Stimulated activated CD4-positive, alpha-beta T cell treated with anti-CD3 and anti-CD28 coated beads, Interleukin-1b, Interleukin-23, amount 100 ng/mL, for 4 hours (primary cell): ENCODE measurements at places on chromosomes 3 and 15.

DNA sequence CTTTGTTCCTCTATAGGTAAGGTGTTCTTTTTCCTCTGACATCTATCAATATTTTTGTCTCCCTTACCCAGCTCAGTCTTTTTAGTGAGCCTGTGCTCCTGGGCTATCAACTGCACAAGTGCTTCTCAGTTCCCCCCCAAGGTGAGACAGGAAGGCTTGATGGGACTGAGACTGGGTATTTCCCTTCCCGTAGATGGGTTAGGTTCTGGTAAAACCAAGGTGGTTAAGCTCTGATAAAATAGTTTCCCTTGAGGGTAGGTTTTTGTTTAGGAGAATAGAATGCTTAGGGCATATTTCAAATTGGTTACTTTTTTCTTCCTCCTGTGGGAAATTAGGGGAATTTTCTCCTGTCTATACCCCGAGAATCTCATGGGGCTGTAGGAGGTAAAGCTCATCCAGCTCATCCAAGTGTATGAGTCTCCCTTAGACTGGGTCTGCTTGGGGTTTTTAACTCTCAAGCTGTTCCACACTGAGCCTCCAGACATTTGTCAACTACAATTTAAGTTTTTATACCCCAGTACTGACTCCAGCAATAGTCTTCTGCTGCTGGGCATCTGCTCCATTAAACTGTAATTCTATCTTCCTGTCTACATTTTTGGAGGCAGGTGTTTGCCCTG lies 44.9 kb downstream of the OXSR1 start:
- no peak for DNase-seq

DNA sequence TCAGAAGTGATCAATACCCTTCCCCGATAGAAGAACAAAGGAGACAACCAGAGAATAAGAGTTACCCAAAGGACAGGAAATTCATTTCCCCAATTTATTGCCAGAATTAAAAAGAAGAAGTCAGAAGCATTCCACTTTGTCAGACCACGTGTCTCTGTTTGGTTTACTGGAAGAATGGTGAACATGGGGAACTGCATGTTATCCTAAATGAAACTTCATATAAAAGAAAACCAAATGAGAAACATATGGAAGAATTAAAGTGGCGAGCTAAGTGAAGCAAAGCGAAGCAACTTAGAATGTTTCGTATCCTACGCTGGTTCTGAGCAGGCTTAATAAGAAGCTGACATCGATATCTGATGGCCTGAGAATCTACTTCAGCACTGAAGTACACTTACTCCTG lies 190.7 kb downstream of the MAGI1 start:
- no peak for DNase-seq

GRCh38 chr15:98778263-98778959 lies 130.1 kb downstream of the IGF1R start:
- no peak for DNase-seq

GRCh38 chr3:1664266-1664665 lies 434.4 kb upstream of the CNTN4 start:
- DNase-seq, result no peak

DNA sequence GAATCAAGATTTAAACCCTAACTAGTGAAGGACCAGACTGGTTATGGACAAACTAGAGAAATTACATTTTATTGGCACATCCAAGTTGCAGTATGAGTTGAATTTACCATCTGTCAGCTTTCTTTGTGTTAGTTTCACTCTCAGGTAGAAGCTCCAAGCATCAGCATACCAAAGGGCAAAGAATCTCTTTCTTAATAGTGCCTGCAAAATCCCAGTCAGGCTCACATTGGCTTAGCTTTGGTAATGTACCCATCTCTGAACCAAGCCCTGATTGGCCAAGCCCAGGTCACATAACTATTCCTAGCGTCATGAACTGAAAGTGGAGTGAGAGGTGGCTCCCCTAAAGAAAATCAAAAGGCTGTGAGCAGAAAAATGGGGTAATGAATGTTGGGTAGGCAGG lies 66.9 kb downstream of the CCNL1 start:
- DNase-seq, result no peak

DNA sequence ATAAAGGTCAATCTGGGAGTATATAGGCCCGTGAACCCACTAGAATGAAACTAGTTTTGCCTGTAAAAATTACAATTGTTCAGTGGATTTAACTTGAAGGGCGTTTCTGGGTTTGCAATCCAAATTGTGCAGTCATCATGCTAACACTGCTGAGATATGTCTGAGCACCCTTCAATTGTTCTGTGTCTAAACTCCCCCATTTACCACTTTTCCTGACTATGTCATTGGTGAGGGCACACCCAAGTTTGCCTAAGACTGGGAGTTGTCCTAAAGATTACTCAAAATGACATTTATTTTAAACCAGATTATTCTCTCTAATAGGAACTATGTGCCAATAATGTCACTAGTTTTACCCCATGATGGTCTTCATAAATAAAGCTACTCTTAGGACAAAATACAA lies 54.6 kb downstream of the EMC4 start:
- DNase-seq, result no peak

DNA sequence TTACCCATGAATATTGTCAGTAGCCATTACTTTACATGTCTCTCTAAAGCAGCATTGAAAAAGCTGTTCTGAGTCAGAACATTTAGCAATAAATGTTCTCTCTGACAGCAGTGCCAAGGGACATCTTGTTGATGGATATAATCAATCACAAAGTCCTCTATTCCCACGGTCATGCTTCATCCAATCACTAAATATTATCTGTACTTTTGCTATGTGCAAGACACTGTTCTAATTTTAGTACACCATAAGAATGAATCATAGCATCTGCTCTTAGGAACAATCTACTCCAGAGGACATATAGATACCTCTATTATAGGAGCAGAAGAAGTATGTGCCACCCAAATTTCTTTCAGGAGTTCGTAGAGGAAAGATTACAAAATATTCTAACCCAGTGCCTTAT lies 142.5 kb upstream of the MBNL1 start:
- no peak for DNase-seq

DNA sequence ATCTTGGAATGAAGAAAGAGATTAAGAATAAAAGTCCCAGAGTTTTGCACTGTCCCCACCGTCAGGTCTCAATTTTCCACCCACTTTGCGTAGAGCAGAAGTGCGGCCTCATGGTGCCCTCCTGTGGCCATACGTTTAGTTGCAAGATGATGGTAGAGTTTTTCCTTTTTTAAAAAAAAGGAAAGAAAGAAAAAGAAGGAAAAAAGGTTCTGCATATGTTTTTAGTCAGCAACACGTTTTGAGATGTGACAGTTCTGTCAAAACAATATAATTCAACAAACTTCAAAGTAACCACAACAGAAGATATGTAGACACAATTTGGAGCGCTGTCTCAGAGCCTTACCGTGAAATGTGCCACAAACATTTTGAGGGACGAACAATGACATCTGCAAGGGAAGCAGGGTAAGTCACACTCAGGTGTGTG lies 24.6 kb downstream of the EBLN2 start:
- DNase-seq, result peak; percentile 30

DNA sequence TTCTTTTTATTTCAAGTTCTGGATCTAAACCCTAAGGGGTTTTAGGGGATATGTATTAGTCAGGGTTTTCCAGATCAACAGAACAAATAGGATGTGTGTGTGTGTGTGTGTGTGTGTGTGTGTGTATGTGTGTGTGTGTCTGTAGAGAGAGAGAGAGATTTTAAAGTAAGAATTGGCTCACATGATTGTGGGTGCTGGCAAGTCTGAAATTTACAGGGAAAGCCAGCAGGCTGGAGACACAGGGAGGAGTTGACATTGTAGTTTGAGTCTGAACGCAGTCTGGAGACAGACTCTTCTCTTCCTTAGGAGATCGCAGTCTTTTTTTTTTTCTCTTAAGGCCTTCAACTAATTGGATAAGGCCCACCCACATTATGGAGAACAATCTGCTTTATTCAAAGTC lies 428.8 kb upstream of the TBL1XR1 start:
- DNase-seq, result no peak

GRCh38 chr3:11375333-11376088 lies 103.3 kb downstream of the ATG7 start:
- DNase-seq, result no peak

- no peak for DNase-seq
Observed at GRCh38 chr15:38154255-38154654, 98.4 kb upstream of the SPRED1 start.

DNA sequence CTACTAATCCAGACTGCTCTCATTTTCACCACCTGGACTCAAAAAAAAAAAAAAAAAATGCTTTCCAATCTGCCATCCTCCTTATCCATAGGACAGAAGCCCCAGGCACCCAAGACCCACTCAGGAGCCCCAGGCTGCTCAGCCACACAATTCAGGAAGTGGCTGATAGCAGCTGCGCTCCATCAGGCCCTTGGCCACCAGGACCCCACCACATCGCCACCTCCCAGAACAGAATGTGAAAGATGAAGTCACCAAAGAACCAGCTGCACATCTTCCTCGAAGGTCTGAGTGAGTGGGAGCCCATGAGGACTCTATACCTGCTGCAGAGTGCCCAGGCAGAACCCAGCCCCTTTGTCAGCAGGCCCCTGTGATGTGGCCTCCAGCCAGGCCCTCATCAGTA lies 19.5 kb downstream of the POC1A start:
- DNase-seq, result no peak

- DNase-seq, result no peak
Observed at GRCh38 chr3:57230006-57230405, 2.5 kb downstream of the APPL1 start.

DNA sequence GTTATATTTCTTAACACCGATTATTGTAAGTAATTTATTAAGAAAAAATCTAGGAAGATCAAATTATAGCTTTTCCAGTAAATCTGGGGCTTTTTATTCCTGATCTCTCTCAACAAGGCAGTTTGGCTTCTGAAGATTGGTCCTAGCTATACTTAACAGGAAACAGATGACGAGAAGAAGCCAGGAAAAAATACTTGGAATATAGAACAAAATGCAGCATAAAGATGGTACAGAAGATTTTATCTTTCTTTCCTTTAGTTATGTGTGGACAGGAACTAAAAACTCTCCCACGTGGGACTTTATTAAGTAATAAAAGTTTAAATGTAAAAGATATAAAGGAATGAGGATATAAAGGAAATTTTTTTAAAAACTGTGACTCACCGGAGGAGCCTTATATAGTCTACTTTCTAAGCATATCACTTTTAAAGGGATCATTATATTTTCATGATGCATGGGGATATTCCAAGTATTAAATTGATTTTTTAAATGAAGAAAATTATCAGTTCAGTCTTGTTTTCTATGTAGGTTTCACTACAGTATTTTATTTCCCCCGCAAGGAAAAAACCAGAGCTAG lies 8.2 kb downstream of the B3GNT5 start:
- no peak for DNase-seq

GRCh38 chr3:68007621-68008226 lies 353.3 kb upstream of the SUCLG2 start:
- peak; percentile 17 for DNase-seq

DNA sequence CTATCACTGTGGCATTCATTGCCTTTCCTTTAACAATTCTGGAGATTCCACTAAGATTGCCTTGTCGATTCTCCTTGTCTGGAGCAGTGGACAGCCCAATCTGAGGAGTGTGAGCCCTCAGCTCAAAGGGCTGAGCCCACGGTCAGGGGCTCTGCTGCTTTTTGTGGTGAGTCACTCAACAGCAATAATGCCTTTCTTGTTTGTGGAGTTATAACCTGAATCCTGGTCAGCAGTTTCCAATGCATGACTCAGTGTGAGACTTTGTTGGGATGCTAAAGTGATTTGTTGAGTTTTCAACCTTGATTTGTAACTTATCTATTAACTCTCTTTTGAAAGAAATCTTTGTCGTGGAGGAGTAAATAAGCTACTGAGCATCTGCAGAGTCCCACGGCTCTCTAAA lies 183.5 kb downstream of the TJP1 start:
- DNase-seq, result no peak

DNA sequence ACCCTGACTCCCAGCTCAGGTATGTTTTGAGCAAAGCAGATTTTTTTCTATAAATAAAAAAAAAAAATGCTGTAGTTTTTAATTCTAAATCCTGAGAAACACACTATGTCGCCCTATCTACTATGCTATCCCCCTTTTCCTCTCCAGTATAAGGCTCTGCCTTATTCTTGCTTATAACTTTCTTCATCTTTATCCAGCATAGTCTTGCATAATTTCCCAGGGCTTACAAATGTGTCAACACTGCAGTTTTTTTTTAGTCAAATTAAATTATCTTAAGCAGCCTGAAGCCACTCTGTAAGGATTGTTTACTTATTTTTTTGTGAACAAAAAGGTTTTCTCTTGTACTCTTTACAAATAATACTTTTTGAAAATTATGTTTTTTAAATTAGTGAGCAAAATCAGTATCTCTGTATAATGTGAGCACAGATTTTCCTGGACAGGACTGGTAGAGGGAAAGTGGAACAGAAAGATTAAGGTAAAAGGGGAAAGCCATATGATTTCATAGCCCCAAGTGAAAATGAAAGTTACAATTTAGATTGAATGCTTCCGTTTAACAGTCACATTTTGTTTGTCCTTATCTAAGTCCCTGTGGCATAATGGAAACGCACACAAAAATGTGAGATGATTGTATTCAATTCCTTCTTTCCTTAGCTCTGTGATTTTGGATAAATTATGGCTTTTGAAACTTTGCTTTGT lies 5.6 kb upstream of the PYDC2 start:
- DNase-seq, result no peak

GRCh38 chr3:127902486-127902885 lies 12.5 kb upstream of the KBTBD12 start:
- no peak for DNase-seq

DNA sequence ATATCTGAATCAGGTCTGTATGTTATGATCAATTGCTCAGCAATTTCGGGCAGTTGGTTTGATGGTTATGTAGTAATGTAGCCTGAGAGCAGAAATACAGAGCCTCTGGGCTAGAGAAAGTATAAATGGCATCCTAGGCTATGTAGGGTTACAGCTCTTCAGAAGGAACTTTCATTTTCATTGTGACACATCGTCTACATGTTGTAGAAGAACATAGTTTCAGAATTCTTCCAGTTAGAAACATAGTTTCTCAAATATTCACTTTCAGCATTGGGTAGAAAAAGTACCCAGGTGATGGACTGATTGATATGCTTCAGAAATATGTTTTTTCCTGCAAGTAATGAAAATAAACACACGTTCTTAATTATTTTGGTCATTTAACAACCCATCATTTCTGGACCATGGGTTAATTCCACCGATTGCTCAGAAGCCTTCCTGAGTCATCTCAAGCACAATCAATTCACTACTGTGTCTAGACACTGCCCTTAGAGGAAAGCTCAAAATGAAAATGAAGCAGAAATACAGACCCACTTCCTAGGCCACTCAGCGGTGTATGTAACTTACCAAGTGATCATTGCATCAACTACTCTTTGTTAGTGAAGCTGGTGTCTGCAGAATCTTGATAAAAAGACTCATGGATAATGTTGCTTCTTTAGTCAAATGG lies 88.8 kb upstream of the TSEN2 start:
- DNase-seq, result no peak

- DNase-seq, result no peak
Observed at GRCh38 chr3:175149675-175150074, 290.5 kb downstream of the NAALADL2 start.

DNA sequence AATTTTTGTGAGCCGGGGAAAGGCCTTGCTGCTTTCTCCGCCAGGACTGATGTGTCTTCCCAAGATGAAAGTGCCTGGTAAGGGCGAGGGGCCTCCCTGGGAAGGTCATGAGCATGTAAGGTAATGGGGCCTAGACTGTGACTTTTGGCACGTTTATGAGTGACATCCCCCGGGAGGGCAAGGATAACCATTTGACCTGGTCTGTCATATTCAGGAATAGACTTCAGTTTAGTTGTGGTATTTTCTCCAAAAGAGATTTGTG lies 631 bp upstream of the CNBP start:
- DNase-seq, result no peak

GRCh38 chr3:126496894-126497850 lies 20.4 kb downstream of the UROC1 start:
- DNase-seq, result no peak
